ENCODE measurements at places on chromosomes 6 and 20.

DNA sequence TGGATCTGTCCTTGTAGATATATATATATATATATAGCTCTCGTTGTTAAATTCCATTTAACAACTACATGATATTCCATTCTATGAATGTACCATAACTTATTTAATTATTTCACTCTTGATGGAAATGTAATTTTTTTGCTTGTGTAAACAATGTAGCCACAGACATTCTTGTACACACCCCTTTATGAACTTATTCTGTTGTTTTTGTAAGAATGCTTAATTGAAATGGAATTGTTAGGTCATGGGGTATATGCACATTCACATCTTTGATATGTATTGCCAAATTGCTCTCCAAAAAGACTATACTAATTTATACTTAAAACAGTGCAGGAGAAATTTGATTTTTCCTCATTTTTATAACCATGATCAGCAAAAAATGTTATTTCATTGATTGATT lies 67.2 kb downstream of the MAP3K4 start:
- DNase-seq: no peak

DNA sequence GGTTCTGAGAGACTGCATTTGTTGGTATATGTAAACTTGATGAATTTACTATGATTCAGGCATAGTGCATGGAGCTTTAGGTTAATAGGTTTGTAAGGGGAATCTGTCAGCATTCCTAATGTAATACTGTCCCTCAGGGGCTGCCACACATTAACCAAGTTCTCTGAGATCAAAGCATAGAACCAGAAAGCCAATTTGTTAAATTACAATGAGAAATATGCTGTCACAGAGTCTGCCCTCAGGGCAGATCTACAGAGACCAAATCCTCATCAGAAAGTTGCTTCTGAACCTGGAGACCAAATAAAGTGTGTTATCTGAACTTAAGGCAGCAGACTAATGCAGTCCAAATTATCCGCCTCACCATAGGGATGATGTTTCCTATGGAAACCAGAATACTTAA lies 250.8 kb upstream of the HTR1E start:
- DNase-seq: no peak

GRCh38 chr6:53134601-53135235 lies 13.9 kb downstream of the GCM1 start:
- DNase-seq: no peak

DNA sequence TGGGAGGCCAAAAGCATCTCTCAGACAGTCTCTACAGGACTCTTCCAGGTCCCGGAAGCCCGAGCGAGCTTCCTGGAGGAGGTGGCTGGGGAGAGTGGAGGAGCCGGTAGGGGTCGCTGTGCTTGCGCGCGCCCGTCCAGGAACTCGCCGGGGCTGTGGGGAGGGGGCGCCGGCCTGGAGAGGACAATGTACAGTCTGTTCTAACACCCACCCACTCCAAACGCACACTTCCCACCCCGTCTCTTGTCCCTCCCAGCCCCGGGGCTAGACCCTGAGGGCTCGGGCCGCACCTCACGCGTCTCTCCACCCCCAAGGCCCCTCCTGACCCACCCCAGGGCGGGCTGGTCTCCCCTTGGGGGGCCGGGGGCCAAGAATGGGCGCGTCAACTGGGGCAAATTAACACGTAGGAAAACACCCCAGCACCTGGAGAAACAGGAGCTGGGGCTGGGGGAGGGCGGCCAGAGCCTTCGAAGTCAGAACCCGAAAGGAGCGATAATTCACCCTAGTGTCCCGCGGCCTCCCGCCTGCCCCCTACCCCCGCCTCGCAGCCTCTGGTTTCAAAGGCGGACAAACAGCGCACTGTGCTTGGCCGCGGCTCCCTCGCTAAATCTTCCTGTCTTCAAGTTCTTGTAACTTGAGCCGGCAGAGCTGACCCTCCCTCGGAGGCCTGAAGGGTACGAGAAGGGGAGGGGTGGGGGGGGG lies 103.2 kb upstream of the FOXP4 start:
- no peak for DNase-seq

- no peak for DNase-seq
Observed at GRCh38 chr6:138349891-138350290, 27.8 kb upstream of the SMIM28 start.

GRCh38 chr6:156550949-156551348 lies 226.2 kb upstream of the ARID1B start:
- no peak for DNase-seq

All from HS-5 (cell line).